ENCODE measurements at places on chromosomes 1 and 21.

GRCh38 chr1:22350924-22351767, 100.5 kb upstream of the ZBTB40 start:
- no peak for DNase-seq

DNA sequence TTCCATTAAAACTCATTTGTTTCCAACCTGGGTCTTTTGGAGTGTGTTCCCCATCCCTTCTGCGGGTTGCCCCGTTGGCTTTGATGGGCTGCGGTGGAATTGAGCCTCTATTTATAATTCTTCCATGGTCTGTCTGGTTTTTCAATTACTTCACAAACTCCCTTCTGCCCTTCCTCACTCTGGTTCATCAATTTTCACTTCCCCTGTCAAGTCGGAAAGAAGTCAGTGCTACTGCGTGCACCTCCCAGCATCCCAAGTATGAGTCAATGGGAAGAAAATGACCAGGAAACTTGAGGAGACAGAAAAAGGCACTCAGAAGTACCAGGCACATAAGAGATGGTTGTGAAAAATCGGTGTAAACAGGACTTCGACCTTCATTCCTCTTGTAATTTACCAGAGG, 126.2 kb downstream of the KAZN start:
- DNase-seq: no peak

GRCh38 chr1:169383449-169383848, 15.5 kb downstream of the BLZF1 start:
- DNase-seq: no peak

DNA sequence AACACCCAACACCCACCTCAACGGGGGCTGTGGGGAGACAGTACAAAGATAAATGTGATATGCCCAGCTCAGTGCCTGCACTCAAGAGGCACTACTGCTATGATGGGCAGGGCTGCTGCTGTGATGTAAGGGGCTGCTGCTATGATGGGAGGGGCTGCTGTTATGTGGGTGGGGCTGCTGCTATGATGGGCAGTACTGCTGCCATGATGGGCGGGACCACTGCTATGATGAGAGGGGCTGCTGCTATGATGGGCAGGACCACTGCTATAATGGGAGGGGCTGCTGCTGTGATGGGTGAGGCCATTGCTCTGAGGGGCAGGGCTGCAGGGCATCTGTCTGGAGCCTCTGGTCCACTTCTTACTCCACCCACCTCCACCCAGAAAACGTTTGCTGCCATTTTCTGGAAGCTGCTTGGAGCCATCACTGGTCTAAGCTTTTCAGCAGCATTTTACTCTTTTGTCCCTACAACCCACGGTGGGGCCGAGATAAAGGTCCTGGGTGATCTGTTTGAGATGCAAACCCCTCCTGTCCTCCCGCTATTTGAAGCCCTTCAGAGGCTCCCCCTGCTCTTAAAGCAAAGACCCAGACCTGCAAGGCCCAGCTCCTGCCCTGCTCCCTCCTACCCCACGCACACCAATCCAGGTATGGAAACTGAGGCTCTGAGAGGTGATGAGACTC, 656.9 kb downstream of the PTPRU start:
- no peak for DNase-seq

DNA sequence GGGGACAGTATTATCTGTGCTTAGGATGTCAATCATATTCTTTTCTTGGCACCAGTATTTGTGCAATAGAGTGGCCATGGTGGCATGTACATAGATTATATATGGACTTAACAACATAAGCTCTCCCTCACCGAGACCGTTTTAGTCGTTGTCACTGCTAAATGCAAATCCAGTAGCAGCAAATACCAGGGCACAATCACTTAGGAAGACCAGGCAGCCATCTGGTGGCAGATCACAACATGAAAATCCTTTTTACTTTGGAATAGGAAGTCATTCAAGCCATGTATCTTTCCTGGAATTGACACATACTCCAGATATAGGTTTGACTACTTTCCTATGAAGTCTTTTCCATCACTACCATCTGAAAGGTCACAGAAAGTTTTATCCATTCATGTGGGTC, 53.2 kb upstream of the C1orf87 start:
- DNase-seq: no peak

DNA sequence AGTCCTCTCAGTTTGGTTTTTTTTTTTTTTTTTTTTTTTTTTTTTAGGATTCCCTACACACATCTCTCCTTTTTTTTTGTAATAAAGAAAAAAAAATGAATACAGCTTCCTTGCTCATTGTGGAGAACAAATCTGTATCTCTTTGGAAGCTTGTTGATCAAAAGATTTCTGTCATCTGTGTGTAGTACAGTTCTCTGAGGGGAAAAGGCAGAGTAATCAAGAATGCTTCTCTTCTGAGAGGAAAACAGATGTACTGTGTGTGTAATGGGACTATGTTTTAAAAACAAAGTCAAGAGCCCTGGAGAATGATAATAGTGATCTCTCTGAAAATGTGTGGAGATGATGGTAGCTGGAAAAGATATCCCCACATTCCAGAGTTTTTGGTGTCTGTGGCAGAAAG, 16.5 kb upstream of the ROR1 start:
- DNase-seq: no peak

DNA sequence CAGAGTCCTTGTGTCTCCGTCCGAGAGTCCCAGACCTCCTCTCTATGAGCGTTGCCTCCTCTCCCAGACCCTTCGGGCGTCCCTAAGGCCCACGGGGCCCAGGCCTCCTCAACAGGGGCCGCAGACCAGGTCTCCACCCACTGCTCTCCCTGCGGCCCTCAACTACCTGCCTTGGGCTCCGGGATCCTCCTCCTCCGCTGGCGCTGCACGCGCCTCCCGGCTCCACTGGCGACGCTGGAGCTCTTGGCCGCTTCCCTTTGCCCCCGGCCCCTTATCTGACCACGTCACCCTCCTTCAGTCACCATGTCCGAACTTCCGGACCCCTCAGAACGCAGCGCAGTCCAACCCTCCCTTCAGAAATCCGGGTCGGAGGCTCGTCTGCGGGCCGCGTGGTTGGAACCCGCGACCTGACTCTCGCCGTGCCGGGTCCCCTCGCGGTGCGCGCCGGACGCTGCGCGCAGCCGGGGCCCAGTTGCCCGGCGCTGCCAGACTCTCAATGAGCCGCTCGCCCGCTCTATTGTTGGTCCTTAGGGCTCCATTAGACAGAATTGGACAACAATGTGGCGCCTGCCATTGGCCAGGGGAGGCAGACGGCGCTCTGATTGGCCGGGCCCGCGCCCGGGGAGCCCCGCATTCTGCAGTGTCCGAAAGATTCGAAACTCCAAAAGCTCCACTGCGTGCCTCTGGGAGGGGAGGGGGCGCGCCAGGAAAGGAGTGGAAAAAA, at the start of gene DMRTA2:
Gene DMRTA2 (minus strand): TSS at position 498 of the 724 bp plus-strand sequence. CDS start 1,907 bp downstream, outside the sequence.
- peak; percentile 89 for DNase-seq
